ENCODE measurements at places on chromosomes 2 and 18.
A peak's percentile ranks its signal among the peaks of the same experiment; 100 is the strongest.

DNA sequence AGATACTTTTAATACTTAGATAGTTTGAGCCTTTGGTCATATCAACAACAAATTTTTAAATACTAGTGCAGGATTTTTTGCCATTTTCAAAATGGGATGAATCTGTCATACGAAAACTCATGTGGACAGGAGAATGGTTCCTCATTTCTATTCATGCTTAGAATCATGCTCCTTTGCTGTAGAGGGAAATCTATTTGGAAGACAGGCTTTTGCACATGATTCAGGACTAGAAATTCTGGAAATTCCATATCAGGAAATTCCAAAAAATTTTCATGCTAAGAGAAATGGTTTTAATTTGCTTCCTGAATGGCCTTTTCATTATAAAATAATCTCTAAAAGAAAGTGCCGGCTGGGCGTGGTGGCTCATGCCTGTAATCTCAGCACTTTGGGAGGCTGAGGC is 39.3 kb downstream of the MOGAT1 start:
- DNase-seq, result no peak

GRCh38 chr2:206477296-206477695 is 34.0 kb downstream of the ADAM23 start:
- DNase-seq, result no peak

- peak; percentile 88 for DNase-seq
These were observed 330.9 kb downstream of the DCC start for GRCh38 chr18:52670896-52671295.

GRCh38 chr2:41151746-41152145 is 699.9 kb upstream of the SLC8A1 start:
- DNase-seq, result no peak

- no peak for DNase-seq
These were observed 103.7 kb downstream of the KCNH7 start for GRCh38 chr2:162734866-162735265.

- DNase-seq, result no peak
These were observed 168.2 kb downstream of the NEDD4L start for GRCh38 chr18:58212274-58212673.

DNA sequence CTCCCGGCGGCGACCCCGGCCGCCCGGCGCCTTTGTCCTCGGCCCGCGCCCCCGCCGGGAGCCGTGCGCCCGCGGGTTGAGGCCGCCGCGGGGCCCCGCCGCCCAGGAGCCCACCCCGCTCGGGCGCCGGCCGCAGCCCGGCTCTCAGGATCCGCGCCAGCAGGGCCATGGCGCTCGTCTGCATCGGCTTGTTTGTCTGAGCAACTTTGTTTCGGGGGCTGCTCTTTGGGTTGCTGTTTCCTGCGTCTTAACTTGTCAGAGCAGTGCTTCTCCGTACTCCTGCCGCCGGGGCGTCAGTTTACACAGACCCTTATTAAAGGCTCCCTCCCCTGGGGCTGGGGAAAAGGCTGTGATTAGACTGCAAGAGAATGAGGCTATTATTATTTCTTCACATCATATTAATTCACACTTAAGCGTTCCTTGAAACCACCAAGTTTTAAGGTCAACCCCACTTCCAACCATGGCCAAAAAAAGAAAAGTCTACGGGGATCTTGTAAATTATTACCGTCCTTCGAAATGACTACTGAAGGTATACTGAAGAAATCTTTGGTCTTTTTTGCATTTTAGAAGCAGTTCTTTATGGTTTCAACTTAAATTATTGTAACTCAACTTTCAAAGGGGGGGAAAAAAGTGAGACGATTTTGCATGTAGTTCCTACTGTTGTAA is at the start of gene CYP27C1:
Gene CYP27C1, minus strand, starts transcription at position 198 of the 666 bp plus-strand sequence. Its CDS starts 29 bp downstream, at position 169.
- peak; percentile 45 for DNase-seq

- no peak for DNase-seq
These were observed 115.4 kb upstream of the STK17B start for GRCh38 chr2:196286821-196287220.

DNA sequence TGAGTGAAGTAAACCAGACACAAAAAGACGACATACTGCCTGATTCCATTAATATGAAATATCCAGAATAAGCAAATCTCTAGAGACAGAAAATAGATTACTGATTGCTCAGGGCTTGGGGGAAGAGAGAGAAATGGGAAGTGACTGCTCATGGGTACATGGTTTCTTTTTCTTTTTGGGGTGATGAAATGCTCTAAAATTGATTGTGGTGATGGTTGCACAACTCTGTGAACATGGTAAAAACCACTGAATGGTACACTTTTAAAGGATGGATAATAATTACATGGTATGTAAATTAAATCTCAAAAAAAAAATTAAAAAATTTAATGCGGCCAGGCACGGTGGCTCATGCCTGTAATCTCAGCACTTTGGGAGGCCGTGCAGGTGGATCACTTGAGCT is 39.3 kb downstream of the RPL31 start:
- no peak for DNase-seq

- DNase-seq, result peak; percentile 81
These were observed 63.0 kb downstream of the NPAS2 start for GRCh38 chr2:100882645-100883613.

- DNase-seq, result no peak
These were observed 147.1 kb upstream of the MYCN start for GRCh38 chr2:15793078-15793913.

GRCh38 chr2:237591141-237591881 is 777 bp upstream of the RAB17 start:
- DNase-seq, result peak; percentile 98

All from DMS53 (cell line).